NCI-H2029 treated with DMSO at 0.1 percent for 48 hours (cell line): ENCODE measurements at places on chromosomes 4 and X.

DNA sequence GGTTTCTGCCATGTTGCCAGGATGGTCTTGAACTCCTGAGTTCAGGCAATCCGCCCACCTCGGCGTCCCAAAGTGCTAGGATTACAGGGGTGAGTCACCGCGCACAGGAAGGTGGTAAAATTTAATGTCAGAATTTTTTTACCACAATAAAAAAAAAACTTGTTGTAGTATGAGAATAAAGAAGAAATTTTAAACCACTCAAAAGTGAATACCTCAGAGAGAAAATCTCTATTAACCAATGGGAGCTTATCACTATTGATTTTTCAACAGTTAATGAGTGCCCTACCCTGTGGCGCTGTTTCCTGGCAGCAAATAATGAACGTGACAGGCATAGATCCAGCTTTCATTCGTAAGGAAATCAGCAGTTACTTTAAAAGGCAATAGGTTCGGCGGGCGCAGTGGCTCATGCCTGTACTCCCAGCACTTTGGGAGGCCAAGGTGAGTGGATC lies 32.7 kb upstream of the SLC25A4 start:
- DNase-seq = no peak

DNA sequence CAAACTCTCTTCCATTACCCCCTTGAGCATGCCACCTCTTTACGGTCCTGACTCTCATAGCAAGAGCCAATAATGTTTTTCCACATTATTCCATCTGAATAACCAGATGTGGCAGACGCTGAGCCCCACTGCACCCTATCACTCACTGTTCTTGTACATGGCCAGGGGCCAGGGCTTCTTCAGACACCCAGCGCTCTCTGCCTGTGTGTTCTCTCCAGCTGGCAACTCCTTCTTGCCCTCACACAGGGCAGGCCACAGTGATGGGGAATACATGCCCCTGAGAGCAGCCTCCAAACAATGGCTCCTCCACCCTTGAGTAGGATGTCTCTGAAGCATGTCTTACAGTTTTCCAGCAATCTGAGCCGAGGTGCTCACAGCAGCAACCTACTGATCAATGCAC lies 50.8 kb upstream of the STIM2 start:
- DNase-seq = no peak

- DNase-seq = no peak
Observed at GRCh38 chr4:111464251-111465045, 680.8 kb upstream of the FAM241A start.

DNA sequence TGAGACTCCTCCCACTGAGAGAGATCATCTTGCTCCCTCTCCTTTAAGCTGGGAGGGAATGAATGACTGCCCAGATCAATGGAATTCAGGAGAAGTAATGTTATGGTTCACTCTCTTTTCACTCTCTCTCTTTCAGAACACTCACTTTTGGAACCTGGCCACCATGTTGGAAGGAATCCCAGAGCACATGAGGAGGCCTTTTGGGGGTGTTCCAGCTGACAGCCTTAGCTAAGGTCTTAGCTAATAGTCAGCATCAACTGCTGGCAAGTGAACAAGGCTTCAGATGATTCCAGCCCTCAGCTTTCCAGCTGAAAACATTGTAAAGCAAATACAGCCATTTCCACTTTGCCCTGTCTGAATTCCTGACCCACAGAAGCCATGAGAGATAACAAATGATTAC lies 124.0 kb upstream of the CLNK start:
- peak; percentile 53 for DNase-seq

DNA sequence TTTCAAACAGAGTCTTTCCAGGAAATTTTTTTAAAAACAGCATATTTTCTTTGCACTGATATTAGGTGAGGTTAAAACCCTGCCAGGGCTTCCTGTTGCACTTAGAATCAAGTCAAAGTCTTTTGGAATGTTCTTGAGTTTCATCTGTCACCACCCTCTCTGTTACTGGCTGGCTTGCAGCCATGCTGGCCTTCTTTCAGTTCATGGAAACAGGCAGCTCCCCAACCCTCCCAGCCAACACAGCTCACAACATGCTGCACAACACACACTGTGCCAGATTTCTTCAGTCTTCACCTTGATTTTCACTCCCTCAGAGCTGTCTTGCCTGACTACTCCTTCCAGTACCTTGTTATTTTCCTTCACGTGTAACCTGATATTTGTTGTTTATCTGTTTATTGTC lies 129.5 kb downstream of the KCNIP4 start:
- no peak for DNase-seq

DNA sequence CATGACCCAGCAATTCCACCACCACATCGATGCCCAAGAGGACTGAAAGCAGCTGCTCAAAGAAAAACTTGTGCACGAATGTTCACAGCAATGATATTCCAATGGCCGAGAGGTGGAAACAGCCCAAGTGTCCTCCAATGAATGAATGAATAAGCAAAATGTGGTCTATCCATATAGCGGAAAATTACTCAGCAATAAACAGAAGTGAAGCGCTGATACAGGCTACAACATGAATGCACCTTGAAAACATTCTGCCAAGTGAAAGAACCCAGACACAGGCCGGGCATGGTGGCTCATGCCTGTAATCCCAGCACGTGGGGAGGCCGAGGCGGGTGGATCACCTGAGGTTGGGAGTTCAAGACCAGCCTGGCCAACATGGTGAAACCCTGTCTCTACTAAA lies 5.2 kb upstream of the SLC2A9 start:
- no peak for DNase-seq

GRCh38 chr4:119238068-119238722 lies 25.7 kb downstream of the USP53 start:
- no peak for DNase-seq

GRCh38 chr4:141972950-141973349 lies 336.6 kb downstream of the IL15 start:
- DNase-seq = no peak

- DNase-seq = no peak
Observed at GRCh38 chr4:38037612-38038011, 77.4 kb downstream of the PTTG2 start.

- DNase-seq = no peak
Observed at GRCh38 chr4:71456841-71457240, 118.0 kb downstream of the SLC4A4 start.

GRCh38 chr4:150782311-150782710 lies 200.4 kb downstream of the MAB21L2 start:
- DNase-seq = peak; percentile 32

- DNase-seq = no peak
Observed at GRCh38 chr4:7727749-7728148, 211.9 kb downstream of the AFAP1 start.

- no peak for DNase-seq
Observed at GRCh38 chr4:140743194-140743931, 12.8 kb downstream of the TBC1D9 start.

GRCh38 chr4:152360045-152360410 lies 175.9 kb downstream of the FBXW7 start:
- DNase-seq = no peak

GRCh38 chr4:180234730-180235129 lies 2008.5 kb upstream of the TENM3 start:
- no peak for DNase-seq

DNA sequence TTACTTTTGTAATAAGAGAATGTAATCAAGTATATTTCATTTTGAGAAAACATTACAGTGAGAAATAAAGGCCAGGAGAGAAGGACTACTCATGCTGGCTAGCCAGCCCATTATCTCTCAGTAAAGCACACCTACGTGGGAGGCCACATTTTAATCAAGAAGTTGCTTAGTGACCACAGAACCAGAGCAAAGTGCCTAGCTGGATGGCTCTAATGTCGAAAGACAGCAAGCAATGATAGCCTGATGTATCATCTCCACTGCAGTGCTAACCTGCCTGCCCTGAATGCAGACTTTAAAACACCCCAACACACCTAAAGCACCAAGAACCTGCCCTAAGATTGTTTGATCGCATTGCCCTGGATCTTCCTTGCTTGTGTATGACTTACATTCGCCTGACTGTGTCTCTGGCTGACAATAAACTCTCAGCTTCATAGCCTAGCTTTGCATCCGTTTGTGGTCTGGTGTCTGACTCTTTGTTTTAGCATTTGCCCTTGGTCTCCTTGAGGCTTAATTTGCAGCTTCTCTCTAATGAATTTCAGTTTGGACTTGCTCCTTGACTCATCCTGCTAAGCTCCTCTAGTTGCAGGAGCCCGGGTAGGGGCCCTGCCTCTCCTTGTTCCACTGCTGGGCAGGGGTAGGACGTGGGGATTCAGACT lies 31.4 kb upstream of the SOWAHD start:
- no peak for DNase-seq

DNA sequence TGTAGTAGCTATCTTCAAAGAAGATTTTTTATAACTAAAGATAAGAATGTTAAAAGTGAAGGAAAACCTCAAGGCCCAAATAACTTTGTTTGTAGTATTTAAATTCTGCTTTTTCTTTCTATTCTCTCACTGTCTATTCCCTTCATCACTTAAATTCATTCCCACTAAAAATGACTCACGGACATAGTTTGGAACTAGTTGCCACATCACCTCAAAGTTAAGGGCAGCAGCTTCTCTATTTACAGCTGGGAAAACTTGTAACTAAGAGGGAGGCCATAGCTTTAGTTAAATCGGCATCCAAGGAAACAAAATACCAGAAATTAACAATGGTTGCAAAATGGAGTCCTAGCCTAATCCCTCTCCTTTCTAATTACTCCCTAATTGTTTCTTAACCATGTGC lies 325.4 kb upstream of the MAGEB2 start:
- DNase-seq = no peak

- no peak for DNase-seq
Observed at GRCh38 chrX:39903937-39904336, 193.8 kb downstream of the BCOR start.

DNA sequence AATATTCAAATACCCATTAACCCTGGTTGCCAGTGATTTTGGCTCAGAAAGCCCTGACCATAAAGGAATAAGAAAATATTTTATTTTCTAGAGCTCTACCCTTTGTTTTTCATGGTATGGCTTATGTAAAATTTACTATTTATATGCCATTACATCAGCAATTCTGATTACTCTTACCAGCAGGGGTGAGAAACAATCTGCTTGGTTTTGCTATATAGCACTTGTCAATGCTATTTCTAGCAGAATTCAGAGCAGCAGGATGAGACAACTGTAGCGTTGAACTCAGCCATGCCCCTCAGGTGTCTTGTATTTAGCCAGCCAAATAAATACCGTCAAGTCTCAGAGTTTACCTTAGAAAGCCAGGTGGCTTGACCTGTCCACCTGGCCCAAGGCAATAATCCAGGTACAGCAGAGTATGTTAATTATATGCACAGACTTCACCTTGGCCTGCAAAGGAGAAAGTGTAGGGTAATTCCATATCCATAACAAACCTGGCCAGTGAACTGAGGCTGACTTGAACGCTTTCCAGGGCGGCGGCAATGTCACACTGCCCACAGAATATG lies 1303.5 kb downstream of the RAPGEF2 start:
- DNase-seq = no peak

- DNase-seq = no peak
Observed at GRCh38 chrX:130715299-130715698, 187.7 kb downstream of the ENOX2 start.

DNA sequence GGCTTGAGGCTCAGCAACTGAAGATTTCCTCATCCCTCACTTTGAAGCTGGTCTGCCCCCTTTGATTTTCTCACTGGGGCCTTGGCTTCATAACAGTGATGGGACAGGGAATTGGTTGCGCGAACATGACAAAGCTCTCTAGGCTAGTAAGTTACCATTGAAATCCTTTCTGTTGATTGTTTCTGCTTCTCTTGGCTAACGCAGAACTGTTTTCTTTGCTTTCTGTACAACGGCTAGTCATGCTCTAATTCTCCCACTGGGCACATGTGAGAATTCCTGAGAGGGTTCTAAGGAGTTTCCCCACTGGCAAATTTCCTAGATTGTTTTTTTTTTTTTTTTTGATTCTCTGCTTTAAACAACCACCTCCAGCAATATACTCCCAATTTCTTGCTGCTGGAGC lies 738.6 kb downstream of the PCDH7 start:
- no peak for DNase-seq

DNA sequence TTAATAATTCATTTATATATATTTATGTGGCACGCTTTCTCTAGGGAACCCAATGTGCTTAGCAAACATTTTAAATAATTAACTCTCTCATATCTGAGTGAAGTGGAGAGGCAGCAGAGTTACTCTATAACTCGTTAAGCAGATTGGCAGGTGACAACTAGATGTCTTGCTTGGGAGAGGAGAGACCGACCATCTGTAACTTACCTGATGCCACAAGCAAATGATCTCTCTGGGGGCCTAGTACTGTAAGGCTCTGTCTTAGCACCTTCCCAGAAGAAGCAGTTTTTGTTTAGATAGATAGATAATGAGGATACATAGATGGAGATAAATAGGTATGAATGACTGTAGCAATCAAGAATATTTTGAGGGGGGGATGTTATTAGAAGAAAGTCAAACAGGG lies 11.9 kb upstream of the SEL1L3 start:
- no peak for DNase-seq

DNA sequence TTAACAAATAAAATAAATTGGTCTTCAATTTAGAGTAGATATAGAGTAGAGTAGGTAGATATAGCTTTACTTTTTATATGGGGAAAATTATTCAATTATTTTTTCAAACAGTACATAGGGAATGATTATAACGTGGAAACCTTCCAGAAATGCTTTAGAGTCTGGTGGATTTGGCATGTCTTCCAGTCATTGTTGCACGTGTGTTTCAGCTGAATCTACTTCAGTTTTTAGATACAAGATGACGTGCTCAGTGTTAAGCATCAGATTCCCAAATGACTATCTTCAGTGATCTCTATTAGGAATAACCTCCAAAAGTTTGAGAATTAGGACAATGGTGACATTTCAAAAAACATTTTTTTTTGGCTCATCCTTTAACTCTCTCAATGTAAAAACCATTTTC lies 616.9 kb downstream of the ANKRD50 start:
- DNase-seq = no peak

- DNase-seq = no peak
Observed at GRCh38 chr4:145189981-145190380, 9.6 kb upstream of the OTUD4 start.

- no peak for DNase-seq
Observed at GRCh38 chr4:81606801-81607501, 135.2 kb upstream of the RASGEF1B start.

GRCh38 chr4:20480165-20480947 lies 219.9 kb upstream of the PACRGL start:
- no peak for DNase-seq

- no peak for DNase-seq
Observed at GRCh38 chr4:110049951-110050925, 137.6 kb downstream of the EGF start.

GRCh38 chr4:103289186-103289585 lies 91.0 kb upstream of the CENPE start:
- DNase-seq = no peak

DNA sequence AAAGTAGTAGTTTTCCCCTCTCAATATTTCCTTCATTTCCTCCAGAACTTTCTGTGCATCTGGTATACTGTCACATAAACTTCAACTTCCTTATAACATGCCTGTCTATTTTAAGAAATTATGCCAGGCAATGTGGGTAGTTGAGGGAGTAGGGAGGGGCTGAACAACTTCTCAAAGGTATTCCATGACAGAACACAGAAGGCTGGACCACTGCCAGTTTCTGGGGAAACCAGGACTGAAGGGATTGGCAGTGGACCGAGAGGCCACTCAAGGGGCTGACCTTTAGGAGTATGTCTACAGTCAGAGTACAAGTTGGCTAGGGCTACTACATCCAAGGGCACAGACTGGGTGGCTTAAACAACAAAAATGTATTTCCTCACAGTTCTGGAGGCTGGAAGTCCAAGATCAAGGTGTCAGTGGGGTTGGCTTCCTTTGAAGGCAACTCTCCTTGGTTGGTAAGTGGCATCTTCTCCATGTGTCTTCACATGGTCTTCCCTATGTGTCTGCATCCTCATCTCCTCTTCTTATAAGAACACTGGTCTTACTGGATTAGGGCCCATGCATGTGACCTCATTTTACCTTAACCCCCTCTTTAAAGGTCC lies 6.9 kb downstream of the SH3RF1 start:
- DNase-seq = no peak
